ENCODE measurements at places on chromosomes 7 and 10.

GRCh38 chr7:55157764-55158105 lies 138.9 kb downstream of the EGFR start:
- DNase-seq = no peak

DNA sequence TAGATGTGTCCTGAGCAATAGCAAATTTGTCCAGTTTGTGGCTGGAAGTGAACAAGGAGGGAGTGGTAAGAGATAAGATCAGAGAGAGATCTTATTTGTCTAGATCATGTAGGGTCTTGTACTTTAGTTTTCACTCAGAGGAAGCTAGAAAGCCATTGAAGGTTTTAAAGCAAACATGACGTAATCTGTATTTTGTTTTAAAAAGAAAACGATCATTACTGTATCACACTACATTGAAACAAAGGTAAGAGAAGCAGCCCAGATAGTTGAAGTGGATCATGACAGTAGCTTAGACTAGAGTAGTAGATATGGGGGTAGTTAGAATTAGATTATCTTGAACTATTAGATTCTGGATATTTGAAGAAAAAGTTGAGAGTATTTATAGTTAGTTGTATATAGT lies 23.6 kb upstream of the ZNF804B start:
- no peak for DNase-seq

DNA sequence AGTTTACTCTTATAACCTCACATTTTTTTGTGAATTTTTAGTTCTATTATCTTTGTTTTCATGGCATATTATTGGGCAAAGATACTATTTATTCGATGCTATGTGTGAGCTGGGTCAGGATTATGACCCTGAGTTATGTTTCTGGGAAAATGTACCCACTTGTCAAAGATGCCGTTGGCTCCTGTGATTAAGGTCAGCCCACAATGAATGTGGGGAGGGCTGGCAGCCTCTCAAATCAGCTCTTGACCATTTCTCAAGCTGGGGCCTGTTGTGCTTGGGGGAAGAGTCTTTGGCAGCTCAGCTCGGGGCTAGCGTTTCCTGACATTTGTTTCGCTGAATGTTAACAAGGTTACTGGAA lies 97.5 kb downstream of the TCF7L2 start:
- DNase-seq = no peak

DNA sequence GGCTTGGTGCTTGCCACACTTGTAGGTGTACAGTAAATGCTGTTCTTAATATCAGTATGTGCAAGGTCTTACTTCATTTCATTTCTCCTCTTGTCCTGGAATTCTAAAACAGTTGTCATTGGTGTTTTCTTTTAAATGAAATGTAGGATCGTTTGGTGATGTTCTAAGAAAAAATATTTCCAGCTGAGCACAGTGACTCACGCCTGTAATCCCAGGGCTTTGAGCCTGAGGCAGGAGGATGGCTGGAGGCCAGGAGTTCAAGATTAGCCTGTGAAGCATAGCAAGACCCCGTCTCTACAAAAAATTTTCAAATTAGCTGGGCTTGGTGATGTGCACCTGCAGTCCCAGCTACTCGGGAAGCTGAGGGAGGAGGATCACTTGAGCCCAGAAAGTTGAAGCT lies 32.6 kb upstream of the ELN start:
- DNase-seq = peak; percentile 51

DNA sequence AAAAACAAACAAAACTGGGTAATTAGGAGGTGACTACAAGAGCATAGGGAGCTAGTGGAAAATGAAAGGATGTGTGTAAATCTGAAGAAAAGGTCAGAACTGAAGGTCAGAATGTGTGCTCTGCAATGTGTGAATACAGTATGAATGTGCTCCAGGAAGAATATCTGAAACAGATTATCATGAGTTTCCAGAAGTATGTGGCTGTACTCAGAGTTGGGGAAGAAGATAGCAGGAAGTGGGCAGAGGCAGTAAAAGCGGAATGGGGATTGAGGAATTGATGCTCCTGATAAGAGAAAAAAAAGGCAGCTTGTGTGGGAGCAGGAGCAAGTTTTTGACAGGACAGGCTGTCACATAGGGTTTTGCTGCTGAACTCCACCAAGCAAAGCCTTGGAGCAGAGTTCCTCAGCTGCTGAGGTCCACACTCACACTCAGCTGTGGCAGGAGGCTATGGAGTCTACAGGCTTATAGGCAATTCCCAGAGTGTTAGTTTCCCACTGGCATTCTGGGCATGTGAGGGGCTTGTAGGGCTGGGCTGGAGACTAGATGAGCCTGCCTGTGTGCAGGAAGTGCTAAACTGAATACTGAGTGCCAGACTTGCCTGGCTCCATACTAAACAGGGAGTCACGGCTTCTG lies 22.9 kb downstream of the H2AZ2 start:
- no peak for DNase-seq

DNA sequence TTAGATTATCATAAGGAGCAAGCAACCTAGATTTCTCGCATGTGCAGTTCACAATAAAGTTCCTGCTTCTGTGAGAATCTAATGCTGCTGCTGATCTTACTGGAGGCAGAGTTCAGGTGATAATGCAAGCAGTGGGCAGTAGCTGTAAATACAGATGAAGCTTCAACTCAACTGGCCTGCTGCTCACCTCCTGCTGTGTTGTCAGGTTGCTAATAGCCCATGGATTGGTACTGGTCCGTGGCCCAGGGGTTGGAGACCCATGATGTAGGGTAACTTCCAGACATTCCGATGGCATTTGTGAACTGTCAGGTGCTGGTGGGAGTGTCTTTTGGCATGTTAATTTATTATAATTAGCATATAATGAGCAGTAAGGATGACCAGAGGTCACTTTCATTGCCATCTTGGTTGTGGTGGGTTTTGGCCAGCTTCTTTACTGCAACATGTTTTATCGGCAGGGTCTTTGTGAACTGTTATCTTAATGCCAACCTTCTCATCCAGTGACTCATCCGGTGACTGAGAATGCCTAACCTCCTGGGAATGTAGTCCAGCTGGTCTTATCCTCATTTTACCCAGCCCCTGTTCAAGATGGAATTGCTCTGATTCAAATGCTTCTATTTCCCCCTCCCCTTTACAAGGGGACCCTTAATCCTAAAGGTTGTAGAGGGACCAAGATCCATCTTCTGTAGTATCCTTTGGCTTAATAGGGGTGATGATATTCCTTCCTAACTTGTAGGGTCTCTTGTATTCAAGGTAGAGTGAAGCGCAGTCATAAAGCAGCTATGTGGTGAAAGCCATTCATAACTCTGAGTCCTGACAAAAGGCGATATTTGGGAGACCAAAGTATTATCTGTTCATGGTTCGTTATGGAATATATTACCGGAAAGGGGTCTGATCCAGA lies 165.8 kb downstream of the CCSER2 start:
- DNase-seq = peak; percentile 69

DNA sequence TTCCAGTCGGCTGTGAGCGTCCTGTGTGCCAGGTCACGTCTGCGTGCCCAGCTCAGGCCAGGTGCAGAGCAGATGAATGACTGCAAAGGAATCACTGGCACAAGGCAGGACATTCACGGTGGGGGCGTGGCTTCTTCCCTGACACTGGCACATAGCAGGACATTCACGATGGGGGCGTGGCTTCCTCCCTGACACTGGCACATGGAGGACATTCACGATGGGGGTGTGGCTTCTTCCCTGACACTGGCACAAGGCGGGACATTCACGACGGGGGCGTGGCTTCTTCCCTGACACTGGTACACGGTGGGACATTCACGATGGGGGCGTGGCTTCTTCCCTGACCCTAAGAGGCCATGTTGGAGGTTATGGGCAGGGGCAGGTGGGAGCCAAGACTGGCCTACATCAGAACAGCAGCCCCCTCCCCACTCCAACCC lies 64.3 kb downstream of the MYL10 start:
- no peak for DNase-seq

GRCh38 chr10:125605167-125605566 lies 77.8 kb downstream of the TEX36 start:
- DNase-seq = peak; percentile 43

- no peak for DNase-seq
Measured at GRCh38 chr7:134768243-134768642, 11.2 kb upstream of the CALD1 start.

DNA sequence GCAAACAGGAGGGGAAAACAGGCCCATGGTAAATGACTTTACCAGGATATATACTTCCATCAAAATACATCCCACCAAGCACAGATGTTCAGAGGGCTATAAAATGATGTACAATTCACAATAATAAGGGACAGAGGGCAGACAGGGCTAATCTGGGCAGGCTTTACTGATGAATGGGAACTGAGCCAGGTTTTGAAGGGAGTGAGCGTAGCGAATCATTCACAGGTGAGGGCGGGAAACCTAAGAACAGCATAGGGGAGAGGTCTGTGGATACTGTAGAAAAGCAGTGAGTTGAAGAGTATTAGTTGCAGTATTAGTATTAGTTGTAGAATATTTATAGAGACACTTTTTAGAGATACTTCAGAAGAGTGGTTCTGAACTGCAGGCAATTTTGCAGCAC lies 180.8 kb downstream of the JAZF1 start:
- DNase-seq = no peak

- DNase-seq = no peak
Measured at GRCh38 chr7:90613088-90613498, 17.0 kb downstream of the CDK14 start.

DNA sequence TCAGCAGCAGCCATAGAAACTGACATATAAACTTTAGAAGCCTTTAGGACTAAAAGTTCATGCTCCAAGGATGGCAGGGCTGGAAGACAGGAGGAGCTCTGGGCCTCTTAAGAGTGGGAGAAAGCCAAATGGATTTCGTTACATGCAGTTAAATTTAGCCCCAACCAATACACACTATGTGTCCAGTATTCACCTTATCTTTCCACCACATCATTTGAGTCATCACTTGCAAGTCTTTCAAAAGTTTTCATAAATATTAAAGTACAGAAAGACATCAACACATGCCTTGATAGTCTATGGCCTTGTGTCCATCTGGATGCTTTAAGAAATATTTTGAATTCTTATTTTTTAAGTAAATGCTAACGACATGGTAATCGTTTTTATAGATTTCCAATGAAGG lies 392.4 kb upstream of the LRRN3 start:
- DNase-seq = no peak

DNA sequence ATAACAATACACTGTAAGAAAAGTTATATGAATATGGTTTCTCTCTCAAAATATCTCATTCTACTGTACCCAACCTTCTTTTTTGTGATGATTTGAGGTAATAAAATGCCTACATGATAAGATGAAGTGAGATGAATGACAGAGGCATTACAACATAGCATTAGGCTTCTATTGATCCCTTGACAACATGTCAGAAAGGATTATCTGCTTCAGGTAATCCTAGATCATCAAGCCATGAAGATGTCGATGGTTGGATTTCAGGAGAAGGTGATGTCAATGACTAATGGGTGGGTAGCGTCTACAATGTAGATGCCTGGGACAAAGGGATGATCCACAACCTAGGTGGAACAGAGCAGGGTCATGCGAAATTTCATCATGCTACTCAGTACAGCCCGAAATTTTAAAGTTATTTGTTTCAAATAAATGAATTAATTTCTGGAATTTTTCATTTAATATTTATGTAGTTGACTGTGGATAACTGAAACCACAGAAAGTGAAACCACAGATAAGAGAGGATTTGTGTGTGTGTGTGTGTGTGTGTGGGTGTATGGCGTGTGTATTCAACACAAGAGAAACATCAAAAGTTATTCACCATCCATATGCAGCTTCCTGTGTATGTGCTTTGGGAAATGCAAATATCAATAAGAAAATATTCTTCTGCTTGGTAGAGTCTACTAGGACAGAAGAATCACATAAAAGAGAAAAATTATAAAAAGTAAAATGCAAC lies 77.0 kb downstream of the MAGI2 start:
- no peak for DNase-seq

- no peak for DNase-seq
Measured at GRCh38 chr7:135178364-135178763, 7.9 kb upstream of the CYREN start.

GRCh38 chr10:104258209-104258608 lies 3.5 kb downstream of the GSTO1 start:
- no peak for DNase-seq

- no peak for DNase-seq
Measured at GRCh38 chr7:23471106-23471859, 992 bp upstream of the IGF2BP3 start.

DNA sequence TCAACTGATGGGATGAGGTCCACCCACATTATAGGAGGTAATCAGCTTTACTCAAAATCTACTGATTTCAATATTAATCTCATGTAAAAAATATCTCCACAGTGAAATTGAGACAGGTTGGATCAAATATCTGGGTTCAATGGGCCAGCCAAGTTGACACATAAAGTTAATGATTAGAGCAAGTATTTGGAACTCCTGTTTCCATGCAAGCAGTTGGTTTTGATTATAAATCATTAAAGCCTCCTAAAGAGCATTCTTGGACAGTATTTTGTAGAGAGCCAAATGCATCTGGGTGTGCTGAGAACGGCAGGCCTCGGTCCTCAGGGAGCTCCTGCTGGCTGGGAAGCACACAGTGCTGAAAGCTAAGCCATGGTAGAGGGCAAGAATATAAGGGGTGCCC lies 126.9 kb upstream of the BTBD16 start:
- no peak for DNase-seq

- no peak for DNase-seq
Measured at GRCh38 chr7:71186535-71187057, 54.7 kb downstream of the GALNT17 start.

- DNase-seq = no peak
Measured at GRCh38 chr10:1824928-1825327, 87.6 kb upstream of the ADARB2 start.

GRCh38 chr10:103791858-103792257 lies 63.5 kb downstream of the SH3PXD2A start:
- no peak for DNase-seq

DNA sequence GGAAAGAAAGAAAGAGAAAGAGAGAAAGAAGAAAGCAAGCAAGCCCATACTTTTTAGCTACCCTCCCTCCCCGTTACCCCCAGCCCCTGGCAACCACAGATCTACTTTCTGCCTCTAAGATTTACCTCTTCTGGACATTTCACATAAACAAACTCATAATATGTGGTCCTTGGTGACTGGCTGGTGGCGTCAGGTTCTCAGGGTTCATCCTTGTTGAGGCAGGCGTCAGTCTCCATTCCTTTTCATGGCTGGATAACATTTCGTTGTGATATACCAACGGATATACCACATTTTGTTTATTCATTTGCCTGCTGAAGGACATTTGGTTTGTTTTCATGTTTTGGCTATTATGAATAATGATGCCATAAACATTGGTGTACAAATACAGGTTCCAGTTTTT lies 30.5 kb downstream of the CDH23 start:
- no peak for DNase-seq

GRCh38 chr10:72930276-72930675 lies 24.3 kb downstream of the PLA2G12B start:
- no peak for DNase-seq

DNA sequence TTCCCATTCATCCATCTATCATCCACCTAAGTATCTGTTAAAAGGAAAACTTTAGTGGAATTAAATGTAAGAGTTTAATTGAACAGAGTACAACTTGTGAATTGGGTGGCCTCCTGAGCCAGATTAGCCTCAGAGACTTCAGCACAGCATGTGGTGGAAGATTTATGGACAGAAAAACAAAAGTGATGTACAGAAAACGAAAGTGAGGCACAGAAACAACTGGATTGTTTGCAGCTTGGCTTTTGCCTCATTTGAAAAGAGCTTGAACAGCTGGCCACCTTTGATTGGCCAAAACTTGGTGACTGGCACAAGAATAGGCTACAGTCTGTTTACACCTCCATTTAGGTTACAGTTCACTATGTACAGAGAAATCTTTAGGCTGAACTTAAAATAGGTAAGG lies 1463.4 kb upstream of the CELF2 start:
- DNase-seq = no peak

- DNase-seq = peak; percentile 24
Measured at GRCh38 chr7:29442146-29442545, 121.5 kb upstream of the PRR15 start.

All from HS-27A (cell line).